Hair follicular keratinocyte (primary cell): ENCODE measurements at places on chromosomes 11 and 22. TPM values are rescaled to one million over a fixed set of nuclear protein-coding genes. Genes with fewer than 3 reads are reported as not detected.

Gene TMPRSS4
- 0.08 and 0.15 TPM in 2 replicates for total RNA-seq

Gene GPR83
- total RNA-seq = 0.16 TPM in 1 of 2 replicates, not detected in the other

Gene NPTXR
- total RNA-seq = 0.16 TPM in 1 of 2 replicates, not detected in the other

Gene CCDC81
- 0.34 TPM in 1 of 2 replicates, not detected in the other for total RNA-seq

Gene DLG2
- total RNA-seq = 0.08 TPM in 1 of 2 replicates, not detected in the other

Gene CSRP3
- not detected in 2 replicates for total RNA-seq
